NCI-H1417 treated with DMSO at 0.1 percent for 48 hours (cell line): ENCODE measurements at places on chromosomes 13 and 19.

DNA sequence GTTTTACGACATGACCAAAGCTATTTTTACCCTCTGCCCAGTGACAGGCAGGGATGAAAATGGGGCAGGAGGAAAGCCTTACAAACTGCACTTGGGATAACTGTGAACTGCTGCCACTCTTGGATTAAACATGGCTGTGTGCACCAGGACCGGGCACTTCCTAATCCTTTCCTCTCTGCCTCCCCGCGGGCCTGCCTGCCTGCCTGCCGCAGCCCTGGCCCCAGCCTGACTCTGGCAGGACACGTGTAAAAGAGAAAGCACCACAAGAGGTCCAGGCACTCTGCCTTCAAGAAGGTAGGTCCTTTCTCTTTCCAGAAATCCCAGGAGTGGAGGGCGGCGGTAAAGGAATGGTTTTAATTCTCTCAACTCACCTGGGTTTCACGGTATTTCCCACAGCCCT is 4.8 kb downstream of the TSHZ3 start:
- DNase-seq, result no peak

- peak; percentile 48 for DNase-seq
Measured at GRCh38 chr13:77779552-77780272, 82.2 kb downstream of the SLAIN1 start.

DNA sequence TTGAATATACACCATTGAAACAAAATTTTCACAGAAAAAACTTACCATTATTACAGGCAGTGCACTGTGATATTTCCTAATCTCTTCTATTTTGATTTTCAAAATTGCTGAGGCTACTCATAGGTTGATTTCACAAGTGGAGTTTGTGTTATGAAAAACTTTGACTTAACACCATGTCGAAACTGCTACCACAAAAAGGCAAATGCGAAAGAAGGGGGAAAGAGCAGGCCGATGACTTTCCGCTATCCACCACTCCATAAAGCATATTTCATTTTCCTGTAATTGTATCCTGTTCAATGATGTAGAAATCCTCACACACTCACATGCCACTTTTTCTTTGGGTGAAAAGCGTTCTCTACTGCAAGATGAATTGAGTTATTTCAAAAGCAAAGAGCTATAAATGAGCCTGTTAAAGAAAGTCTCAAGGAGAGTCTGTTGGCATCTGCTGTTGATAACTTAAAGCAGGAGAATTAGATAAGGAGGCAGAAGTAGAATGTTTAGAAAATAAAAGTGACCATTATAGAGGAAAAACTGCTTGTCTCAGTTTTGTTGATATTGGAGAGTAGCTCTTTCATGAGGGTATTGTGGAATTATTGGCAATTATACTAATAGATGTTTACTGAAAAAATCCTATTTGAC is 18.8 kb downstream of the KL start:
- DNase-seq, result no peak

GRCh38 chr13:21934284-21934683 is 263.4 kb downstream of the FGF9 start:
- no peak for DNase-seq

- DNase-seq, result no peak
Measured at GRCh38 chr13:28856287-28856686, 36.1 kb downstream of the MTUS2 start.

- no peak for DNase-seq
Measured at GRCh38 chr13:111929036-111929616, 137.8 kb upstream of the SOX1 start.

DNA sequence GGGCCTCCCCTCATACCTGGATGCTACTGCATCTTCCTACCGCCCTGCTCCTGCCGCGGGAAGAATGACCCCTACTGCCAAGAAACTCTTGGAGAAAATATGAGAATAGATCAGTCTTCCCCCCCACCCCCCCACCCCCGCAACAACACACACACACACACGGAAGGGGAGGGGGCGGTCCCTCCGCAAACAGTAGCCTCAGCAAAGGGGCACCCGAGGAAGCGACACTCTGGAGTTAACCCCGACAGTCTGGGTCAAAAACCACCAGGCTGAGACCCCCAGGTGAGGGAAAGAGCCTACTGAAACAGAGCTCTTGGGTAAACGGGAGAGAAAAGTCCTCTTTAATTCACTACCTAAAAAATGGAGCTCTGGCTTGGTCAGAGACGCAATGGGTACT is 1.2 kb downstream of the MED26 start:
- no peak for DNase-seq

- no peak for DNase-seq
Measured at GRCh38 chr13:43270130-43270830, 246.9 kb downstream of the DNAJC15 start.

DNA sequence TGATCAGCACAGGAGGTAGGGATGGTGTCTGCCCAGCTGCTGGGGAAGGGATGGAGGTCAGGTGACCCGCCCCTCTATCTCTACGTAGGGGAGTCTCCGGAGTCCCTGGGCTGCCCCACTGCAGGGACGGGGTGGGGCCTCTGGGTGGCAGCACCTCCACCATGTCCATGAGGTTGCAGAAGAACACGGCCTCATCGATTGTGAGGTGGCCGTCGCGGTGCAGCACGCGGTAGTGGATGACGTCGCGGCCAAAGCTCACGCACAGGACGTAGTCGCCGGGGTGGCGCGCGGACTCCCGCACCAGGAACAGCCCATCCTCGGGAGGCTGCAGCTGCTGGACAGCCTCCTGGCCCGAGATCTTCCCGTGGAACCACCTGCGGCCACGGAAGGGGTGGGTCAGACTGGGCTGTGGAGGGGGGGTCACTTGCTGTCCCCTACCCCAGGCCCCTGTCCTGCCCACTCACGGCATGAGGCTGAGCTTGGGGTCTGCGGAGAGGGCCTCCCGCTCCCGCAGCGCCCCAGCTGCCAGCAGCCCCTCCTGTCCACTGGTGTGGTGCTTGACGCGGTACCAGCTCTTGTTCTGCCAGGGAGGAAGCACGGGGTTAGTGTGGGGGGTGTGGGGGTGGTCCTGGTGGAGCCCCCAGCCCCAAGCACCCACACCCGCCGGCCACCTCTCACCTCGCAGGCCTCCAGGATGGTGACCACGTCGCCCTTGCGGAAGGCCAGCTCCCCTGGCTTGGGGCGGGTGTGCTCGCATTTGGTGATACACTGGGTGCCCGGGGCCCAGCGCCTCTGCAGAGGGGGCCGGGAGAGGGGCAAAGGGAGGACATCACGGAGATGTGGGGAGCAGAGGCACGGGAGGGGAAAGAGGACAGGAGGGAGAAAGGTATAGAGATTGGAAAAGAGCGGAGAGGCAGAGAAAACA is 2.3 kb downstream of the MATK start:
- no peak for DNase-seq

- no peak for DNase-seq
Measured at GRCh38 chr19:35642798-35643254, 1.3 kb downstream of the ETV2 start.

DNA sequence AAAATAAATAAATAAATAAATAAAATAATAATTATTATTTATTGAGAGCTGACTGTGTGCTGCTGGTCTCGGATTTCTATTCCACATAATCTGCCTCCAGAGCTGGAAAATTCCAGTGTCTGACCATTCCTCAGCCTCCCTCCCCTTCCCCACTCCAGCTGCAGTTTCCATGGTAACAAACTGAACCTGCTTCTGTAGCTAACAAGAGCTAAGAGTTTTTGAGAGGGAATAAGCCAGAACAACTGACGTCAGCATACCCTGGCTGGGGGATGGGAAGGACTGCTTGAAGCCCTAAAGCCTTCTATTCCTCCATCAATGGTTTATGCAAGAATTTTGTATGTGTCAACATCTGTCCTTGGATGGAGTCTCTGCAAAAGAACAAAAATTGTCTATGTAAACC is 26.0 kb upstream of the PEG3 start:
- no peak for DNase-seq

DNA sequence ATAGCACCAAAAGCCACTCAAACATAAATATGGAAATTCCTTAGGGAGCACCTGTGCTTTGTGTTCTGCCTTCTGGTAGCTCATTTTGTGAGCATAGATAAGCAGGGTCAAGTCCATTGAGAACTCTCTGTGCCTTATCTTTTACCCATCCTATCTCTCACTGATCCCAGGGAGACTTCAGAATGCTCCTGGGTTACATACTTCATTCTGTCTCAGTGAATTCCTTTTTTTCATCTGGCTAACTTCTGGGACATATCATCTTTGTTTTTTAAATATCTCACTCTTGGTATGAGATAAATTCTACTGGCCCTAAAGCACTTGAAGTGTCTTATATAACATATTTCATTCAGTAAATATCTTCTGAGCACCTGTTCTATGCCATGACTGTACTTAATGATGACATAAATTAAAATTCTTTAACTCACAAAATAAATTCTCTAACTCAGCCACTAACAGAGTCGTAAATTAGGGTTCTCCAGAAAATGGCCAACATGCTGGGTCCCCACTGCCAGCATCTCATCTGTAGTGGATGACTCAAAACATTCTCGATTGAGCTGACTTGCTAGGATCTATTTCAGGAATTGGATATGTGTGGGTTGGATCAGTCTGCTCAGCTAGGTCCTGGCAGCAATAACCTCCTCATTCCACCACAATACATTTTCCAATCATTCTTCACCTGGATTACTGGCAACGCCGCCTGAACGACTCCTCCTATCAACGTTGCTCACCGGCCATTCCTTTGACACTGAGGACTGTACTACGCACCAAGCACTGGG is 170.2 kb downstream of the FOXO1 start:
- no peak for DNase-seq
